ENCODE measurements at places on chromosomes 12 and 14.
A peak's percentile ranks its signal among the peaks of the same experiment; 100 is the strongest.

GRCh38 chr12:5003025-5003666 lies 40.5 kb upstream of the KCNA5 start:
- peak; percentile 5 for DNase-seq

DNA sequence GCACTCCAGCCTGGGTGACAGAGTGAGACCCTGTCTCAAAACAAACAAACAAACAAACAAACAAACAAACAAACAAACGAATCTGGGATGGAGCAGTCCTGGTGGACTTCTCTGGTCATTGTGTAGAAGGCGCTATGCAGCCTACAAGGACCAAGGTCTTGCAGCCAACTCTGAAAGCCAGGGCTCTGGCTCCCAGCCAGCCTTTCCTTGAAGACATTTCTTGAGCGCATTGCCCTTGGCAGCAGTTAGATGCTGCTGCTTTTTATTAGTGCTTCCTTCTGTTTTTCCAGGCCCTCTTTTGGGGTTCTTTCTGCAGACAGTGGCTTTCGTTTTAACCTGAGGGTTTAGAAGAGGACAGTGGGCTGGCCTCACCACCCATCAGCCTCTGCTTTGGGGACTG lies 20.2 kb downstream of the CCDC177 start:
- DNase-seq, result no peak

DNA sequence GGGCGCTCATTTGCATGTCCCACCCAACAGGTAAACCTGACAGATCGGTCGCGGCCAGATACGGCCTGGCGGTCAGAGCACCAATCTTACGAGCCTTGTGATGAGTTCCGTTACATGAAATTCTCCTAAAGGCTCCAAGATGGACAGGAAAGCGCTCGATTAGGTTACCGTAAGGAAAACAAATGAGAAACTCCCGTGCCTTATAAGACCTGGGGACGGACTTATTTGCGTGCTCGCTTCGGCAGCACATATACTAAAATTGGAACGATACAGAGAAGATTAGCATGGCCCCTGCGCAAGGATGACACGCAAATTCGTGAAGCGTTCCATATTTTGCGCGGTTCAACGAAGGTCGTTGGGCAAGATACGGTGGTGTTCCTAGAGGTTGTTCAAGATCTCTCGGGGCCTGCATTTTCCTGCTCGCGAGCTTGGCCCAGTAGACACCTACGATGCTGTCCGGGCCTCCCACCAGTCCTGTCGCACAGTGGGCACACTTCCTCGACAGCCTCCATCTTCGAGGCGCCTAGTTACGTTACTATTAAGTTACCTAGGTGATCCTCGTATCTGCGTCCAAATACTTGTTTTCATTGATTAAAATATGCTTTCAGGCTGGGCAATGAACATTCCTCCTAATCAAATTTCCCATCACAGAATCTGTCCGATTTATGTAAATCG lies at the start of gene RNU6-7:
RNU6-7 (plus strand) TSS at position 230 of the 675 bp plus-strand sequence.
- DNase-seq, result no peak

- DNase-seq, result no peak
These were observed 489 bp downstream of the CEP290 start for GRCh38 chr12:88141425-88141773.

DNA sequence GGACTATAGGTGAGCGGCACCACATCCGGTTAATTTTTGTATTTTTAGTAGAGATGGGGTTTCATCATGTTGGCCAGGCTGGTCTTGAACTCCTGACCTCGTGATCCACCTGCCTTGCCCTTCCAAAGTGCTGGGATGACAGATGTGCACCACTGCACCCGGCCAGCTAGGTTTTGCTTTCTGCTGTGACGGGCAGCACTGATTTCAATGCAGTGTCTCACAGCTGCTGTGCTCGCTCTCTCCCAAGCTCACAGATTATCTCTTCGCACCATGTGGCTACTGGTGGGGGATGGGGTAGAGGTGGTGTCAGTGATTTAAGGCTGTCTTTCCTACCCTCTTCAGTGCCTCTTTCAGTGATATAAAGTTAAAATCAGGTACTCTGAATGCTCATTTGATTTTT lies 909.1 kb downstream of the TRHDE start:
- no peak for DNase-seq

GRCh38 chr12:30719060-30719459 lies 23.4 kb upstream of the IPO8 start:
- DNase-seq, result no peak

- no peak for DNase-seq
These were observed 63.0 kb upstream of the TCL1B start for GRCh38 chr14:95623195-95623594.

GRCh38 chr12:18567787-18568186 lies 170.0 kb downstream of the PLCZ1 start:
- no peak for DNase-seq

GRCh38 chr14:34643361-34643760 lies 13.4 kb upstream of the SNX6 start:
- DNase-seq, result no peak

DNA sequence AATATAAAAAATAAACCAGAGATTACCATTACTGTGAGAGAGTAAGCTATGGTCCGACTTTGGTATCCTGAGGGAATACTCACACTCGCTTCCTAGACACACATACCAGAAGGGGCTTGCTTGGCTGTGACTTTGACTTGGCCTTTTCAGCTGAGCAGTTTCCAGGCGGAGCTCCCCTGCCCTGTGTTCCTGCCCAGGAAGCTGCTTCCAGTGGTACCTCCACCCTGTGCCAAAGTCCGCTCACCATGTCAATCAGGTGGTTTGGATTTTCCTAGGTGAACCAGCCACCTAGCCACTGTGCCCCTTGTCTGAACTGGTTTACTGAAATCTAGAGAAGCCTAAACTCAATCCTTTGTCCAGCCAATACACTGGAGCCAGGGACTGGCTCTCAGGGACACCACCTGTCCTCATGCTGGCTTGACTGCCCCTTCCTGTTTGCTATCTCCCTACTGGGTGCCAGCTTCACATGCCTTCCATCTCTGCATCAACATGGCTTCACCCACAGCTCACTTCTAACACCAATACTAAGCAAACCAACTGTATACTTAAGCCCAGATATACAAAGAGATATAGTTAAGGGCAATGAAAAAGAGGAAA lies 28.6 kb downstream of the MAX start:
- no peak for DNase-seq

- no peak for DNase-seq
These were observed 56.6 kb downstream of the CALM1 start for GRCh38 chr14:90453401-90453951.

- no peak for DNase-seq
These were observed 10.2 kb downstream of the SLCO1A2 start for GRCh38 chr12:21324551-21324950.

- no peak for DNase-seq
These were observed 1.6 kb upstream of the RBMS2 start for GRCh38 chr12:56520048-56520447.

GRCh38 chr14:51883232-51883631 lies 22.8 kb downstream of the GNG2 start:
- DNase-seq, result no peak

- no peak for DNase-seq
These were observed 133.6 kb upstream of the NAV3 start for GRCh38 chr12:77697126-77697525.

DNA sequence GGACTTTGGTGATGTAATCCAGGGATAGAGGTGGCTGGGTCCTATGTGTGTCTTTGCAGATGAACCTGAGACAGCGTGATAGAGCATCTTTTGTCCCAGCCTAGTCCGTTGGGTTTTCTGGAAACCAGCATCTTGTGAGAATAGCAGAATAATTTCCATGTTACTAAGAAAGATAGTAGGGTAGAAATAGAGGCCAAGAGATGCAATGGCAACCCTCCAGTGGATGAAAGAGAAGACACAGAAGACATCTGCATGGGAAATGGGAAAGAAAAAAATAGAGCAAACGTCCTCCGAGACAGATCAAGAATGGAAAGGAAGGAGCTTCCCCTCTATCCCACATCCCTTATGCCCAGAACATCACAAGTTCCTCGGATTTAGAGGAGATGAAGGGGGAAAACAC lies 409.3 kb upstream of the TMEM132C start:
- DNase-seq, result no peak

DNA sequence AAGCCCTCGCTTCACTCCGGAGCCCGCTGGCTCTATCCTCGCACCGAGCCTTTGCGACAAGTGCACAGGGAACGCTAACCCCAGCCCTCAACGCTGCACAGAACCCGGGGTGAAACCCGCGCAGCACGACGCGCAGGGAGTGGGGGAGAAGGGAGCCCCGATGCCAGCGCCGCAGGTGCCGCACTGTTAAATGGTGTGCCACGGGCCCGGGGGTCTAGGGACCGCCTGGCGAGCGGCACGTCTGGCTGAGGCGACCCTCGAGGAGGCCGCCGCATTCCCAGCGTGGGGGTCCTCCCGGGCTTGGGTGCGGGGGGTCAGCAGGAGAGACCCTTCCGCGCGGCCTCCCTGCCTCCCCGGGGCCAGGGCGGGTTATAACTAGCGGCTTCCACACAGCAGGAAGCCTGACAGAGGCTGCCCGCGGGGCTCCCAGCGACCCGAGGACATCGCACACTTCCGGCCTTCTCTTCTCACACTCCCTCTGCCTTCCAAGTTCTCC lies 23.8 kb upstream of the LRTM2 start:
- no peak for DNase-seq

DNA sequence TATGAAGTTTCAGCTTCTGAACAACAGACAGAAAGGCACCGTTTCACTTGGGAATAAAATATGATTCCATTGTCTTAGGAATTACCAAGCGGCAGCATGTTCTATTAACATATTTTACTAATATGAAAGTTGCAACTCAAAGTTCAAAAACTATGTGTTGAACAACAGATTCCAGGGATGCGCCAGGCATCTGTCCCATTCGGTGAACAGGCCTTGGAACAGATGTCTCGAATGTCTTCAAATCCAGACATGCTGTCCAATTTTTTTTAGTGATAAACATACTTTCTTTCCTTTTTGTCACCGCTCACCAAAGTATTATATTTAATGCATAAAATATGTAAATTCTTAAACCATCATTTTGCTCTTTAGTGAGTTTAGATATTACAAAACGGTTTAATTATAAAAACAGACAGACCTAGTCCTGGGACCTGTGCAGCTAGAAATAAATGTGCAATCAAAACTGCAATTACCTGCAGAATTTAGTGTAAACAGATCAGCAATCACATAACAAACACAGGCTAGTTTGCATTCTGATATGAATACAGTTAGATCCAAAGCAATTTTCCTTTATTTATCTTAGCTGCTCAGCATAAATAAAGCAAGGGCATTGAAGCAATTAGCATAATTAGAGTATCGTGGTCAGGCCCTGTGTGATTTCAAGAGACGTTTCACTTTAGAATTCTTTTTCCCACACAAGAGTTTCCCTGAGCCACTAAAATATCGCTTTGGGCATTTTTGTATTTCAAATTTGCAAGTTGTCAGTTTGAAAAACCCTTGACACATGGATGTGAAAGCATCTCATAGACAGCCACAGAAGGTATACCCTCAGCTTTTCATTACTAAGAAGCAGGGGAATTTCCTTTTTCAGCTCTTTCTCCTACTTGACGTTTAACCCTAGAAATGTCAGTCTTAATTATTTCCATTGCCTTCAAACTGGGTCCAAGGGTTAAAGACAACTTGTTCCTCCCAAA lies 420.8 kb downstream of the EGLN3 start:
- DNase-seq, result no peak

- DNase-seq, result no peak
These were observed 213.2 kb upstream of the PRICKLE1 start for GRCh38 chr12:42802785-42803189.

DNA sequence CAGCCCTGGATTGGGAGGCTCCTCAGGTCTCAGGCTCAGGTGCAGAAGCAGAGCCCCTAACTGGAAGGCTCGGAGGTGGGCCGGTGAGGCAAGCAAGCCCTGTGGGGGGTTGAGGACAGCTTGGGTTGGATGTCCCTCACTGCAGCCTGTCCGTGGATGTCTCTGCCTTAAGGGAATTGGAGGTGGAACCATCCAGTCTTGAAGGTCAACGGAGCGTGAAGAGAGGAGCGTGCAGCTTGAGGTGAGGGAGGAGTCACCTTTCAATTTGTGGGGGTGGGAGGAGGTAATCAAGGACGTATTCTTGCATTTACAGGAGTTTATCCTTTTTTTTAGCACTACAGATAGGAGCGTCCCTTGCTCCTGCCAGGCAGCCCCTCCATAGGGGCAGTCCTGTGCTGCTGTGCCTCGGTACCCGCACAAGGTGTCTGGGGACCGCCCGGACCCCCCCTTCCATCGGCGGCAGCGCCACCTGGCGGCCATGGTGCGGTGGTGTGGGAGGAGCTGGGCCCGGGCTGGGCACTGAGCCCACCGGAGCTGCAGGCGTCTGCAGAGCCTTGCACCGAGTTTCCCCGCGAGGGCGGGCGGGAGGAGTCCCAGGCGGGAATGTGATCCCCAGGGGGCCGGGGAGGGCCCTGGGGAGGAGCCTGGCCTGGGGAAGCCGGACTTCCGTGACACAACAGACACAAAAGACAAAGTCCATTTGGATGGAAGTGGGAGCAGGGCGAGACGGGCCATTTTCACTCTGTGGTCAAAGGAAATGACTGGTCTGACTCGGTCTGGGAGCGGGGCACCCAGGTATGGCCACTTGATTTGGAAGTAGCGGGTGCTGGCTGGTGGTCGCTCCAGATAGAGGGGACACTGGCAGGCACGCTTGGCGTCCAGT lies 864 bp downstream of the DNAJC22 start:
- DNase-seq, result peak; percentile 63

DNA sequence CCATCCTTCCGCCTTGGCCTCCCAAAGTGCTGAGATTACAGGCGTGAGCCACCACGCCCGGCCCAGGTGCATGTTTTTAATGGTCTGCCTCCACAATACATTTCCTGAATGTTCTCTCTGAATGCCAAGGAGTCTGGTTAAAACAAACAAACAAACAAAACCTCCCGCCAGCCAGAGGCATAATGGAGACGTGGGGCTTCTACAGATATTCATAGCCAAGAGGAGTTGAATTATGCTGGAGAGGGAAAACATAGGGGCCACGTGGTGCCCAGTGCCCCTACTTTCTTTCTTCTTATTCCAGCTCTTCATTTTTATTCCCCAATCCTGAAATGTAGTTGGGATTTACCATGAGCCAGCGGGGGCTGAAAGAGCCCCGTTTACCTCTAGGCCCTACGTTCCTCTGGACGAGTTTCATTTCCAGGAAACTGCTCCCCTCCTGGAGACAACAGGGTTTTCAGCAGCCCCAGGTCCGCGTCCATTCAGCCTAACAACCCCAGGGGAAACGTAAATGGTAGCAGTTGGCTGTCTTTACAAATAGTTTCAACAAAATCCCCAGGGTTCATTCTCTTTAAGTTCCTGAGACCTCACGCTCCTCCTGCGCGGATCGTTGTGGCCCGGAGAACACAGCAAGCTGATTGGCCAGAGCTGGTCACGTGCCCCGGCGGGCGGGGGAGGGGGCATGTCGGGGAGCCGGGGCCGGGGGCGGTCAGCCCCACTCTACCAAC lies 108.5 kb upstream of the ESRRB start:
- peak; percentile 3 for DNase-seq
